Thymus (tissue), 14 donors: ENCODE measurements at places on chromosomes 11 and 22.

- H3K27ac ChIP-seq: no peak overlapping the region
- H3K4me3 ChIP-seq: no peak overlapping the region
- no peaks in the 10 kb centered on the region for H3K27me3 ChIP-seq
- DNase-seq: no peak
- no peaks in the 10 kb centered on the region for H3K36me3 ChIP-seq
- no peaks in the 10 kb centered on the region for H3K4me1 ChIP-seq
Observed at GRCh38 chr11:126113515-126113957, 50.9 kb upstream of the CDON start.

DNA sequence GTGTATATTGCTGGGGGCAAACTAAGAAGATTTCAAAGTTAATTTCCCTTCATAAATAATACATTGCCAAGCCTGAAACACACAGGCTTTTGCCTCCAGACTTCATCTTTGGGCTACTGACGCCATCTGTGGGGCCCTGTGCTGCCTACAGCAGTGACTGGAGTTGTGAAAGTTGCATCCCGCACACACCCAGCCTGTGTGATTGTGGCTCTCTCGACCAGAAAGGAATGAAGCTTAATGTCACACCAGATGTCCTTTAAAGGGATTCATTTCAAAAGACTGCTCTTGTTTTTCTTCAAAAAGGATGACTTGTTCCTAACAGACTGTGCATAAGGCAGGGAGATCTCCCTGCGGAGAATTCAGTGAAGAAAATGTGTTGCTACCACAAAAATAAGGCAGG, 210.5 kb downstream of the FAM181B start:
- H3K4me3 ChIP-seq: no peak overlapping the region
- H3K4me1 ChIP-seq: no peaks in the 10 kb centered on the region
- DNase-seq: no peak

DNA sequence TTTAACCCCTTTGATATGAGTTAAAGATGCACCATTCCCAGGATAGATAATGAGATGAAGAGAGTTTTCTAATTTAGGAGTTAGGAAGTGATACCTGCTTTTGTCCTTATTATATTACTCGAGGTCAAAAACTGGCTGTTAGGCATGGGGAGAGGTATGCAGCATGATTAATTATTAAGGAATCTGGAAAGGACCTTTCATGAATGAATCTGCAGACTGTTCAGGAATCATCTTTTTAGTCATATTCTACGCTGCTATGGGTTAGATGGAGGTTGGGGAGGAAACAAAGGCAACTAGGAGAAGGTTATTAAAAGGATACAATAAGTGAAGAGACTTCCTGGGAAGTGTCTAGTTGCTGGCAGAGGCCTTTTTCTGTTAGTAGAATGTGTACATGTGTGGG, 492.4 kb upstream of the CCDC90B start:
- H3K4me3 ChIP-seq: no peak overlapping the region
- H3K27ac ChIP-seq: no peak overlapping the region
- no peaks in the 10 kb centered on the region for H3K36me3 ChIP-seq
- no peaks in the 10 kb centered on the region for H3K27me3 ChIP-seq

DNA sequence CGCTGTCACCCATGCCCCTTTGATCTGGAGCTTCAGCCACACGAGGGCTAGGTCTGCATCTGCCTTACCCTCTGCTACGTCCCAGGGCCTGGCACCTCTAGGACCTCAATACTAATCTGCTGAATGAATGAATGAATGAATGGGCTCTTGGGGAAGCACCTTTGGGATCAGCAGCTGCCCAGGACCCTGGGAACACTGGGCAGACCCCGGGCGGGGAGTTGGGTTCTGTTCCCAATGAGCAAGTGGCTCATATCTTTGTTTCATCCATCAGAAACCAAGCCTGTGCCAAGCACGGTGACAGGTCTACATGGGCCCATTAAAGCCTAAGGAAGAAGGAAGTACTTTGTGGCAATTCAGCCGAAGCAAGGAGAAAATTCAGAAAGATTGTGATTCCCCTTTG, 41.5 kb upstream of the SHISAL1 start:
- H3K27me3 ChIP-seq: no peaks in the 10 kb centered on the region
- H3K4me3 ChIP-seq: no peak overlapping the region
- no peaks in the 10 kb centered on the region for H3K36me3 ChIP-seq
- no peak overlapping the region for H3K27ac ChIP-seq

DNA sequence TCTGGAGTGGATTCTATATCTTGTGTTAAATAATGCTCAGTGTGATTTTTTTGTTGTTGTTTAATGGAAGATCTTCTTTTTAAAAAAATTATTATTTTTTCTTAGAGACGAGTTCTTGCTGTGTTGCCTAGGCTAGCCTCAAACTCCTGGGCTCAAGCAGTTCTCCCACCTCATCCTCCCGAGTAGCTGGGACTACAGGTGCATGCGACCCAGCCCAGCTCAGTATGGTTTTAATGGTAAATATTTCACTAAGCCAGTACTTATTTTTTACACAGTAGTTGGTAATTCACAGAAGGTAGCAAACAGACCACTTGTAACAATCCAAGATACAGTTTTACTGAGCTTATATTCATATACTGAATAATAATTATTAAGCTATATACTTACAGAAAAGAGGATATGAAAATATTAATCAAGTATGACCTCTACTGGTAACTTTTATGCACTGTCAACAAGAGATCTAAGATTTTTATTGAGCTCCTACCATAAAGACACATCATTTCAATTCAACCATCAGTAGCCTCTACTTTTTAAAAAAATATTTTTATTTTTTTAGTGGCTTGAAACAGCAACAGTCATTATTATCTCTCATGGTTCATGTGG, 6.1 kb upstream of the CD59 start:
- H3K4me3 ChIP-seq: no peak overlapping the region
- H3K36me3 ChIP-seq: peaks cover 20% of the 10 kb centered on the region
- no peaks in the 10 kb centered on the region for H3K27me3 ChIP-seq
- DNase-seq: no peak
- no peak overlapping the region for H3K27ac ChIP-seq
